ENCODE measurements at places on chromosomes 1 and 21.

GRCh38 chr21:35020436-35020835 lies 28.7 kb downstream of the RUNX1 start:
- no peak for DNase-seq

- no peak for DNase-seq
Observed at GRCh38 chr1:107132195-107132594, 8.6 kb upstream of the NTNG1 start.

- no peak for DNase-seq
Observed at GRCh38 chr1:225257081-225257480, 170.8 kb downstream of the LBR start.

- DNase-seq = peak; percentile 32
Observed at GRCh38 chr1:108502624-108503023, 52.5 kb downstream of the NBPF6 start.

Data from HS-5 (cell line).